ENCODE measurements at places on chromosomes 13 and 19.

GRCh38 chr13:23621316-23621645, 51.1 kb downstream of the TNFRSF19 start:
- DNase-seq, result no peak

- DNase-seq, result no peak
Measured at GRCh38 chr19:18648973-18649315, 12.1 kb downstream of the KLHL26 start.

DNA sequence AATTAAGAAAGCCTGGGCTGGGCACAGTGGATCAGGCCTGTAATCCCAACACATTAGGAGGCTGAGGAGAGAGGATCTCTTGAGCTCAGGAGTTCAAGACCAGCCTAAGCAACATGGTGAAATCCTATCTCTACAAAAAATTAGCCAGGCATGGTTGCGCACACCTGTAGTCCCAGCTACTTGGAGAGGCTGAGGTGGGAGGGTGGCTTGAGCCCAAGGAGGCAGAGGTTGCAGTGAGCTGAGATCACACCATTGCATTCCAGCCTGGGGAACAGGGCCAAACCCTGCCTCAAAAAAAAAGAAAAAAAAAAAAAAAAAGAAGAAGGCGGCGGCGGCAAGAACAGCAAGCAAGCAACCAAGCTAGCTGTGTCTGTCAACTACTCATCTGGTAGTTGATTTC, 26.7 kb downstream of the TSC22D1 start:
- DNase-seq, result no peak

GRCh38 chr13:75486146-75487062, 4.4 kb upstream of the TBC1D4 start:
- DNase-seq, result peak; percentile 52

DNA sequence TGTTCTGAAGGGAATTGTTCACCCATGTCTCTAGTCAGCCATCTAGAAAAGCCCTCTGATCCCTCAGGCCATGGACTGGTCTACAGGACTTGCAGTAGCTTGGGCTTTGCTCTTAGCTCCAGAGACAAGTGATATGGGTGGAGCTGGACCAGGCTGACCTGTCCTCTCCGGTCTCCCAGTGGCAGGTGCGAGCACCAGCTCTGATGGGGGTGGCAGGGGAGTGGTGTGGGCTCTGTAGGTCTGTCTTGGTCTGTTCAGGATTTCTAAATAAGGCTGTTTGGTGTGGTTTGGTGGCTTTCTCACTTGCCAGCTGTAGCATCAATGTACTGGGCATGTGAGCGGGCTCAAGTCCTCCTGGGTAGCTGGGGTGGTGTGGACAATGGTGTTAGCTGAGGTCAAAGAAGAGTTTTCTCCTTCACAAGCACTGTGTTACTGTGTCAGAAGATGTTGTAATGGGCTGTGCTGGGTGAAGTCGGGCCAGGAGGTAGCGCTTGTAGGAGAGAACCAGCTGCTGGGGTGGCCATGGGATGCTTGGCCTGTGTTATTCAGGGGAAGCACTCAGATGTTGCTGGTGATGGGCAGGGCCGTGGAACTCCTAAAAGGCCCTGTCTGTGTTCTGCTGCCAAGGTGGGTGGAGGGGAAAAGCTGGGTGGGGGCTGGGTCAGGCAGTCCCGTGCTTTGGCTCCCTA, 16.9 kb downstream of the GPC6 start:
- DNase-seq, result no peak

DNA sequence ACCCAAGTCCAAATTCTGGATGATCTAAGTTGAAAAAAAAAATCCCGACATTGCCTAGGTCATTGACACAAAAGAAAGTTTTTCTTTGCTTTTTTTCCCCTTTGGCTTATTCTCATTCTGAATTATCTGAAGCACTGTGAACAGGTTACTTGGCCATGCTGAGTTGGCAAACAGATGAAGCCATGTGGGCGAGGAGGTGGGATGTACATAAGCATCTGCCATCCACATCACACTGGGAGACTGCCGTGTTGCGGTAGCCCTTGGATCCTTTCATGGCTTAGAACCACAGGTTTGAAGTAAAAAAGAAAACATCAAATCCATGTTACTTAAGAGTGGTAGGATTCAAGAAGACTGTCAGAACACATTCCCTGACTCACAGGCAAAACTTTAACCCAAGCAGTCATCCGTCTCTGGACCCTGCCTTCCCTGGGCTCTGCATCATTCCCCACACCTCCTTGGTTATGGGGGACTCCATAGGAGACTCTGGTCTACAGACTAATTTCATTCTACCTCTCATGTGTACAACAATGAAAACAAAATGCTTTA, 242.5 kb upstream of the SERP2 start:
- no peak for DNase-seq

- DNase-seq, result no peak
Measured at GRCh38 chr13:20099319-20099718, 61.5 kb downstream of the GJA3 start.

DNA sequence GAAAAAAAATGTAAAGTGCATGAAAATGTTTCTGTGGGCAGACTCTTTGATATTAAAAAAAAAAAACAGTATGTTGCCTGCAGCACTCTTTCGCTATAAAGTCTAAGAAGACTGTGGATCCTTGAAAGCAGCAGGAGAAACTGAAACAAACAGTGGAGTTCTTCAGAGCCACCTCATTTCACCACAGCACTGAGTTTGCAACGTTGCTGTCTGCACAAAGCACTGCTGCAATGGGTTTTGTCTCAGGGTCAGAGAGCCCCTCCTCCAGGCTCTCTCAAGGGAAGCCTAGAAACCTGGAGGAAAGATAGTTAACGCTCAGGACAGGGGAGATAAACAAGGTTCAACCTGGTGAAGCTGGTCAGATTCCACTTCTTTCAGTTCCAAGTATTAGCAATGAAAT, 248.7 kb downstream of the EFNB2 start:
- DNase-seq, result no peak

DNA sequence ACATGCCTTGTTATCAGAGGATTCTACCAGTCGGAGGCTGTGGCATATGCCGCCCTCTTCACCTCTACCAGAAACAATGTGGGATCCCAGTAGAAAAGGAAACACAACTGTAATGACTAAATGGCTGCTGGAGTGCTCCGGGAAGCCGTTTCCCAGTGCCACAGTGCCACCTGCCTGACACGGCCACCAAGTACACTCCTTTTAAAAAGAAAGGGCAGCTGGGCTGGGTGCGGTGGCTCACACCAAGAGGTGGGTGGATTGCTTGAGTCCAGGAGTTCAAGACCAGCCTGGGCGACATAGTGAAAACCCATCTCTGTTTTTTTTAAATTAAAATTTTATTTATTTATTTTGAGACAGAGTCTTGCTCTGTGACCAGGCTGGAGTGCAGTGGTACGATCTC, 67.3 kb downstream of the TRPM4 start:
- no peak for DNase-seq

DNA sequence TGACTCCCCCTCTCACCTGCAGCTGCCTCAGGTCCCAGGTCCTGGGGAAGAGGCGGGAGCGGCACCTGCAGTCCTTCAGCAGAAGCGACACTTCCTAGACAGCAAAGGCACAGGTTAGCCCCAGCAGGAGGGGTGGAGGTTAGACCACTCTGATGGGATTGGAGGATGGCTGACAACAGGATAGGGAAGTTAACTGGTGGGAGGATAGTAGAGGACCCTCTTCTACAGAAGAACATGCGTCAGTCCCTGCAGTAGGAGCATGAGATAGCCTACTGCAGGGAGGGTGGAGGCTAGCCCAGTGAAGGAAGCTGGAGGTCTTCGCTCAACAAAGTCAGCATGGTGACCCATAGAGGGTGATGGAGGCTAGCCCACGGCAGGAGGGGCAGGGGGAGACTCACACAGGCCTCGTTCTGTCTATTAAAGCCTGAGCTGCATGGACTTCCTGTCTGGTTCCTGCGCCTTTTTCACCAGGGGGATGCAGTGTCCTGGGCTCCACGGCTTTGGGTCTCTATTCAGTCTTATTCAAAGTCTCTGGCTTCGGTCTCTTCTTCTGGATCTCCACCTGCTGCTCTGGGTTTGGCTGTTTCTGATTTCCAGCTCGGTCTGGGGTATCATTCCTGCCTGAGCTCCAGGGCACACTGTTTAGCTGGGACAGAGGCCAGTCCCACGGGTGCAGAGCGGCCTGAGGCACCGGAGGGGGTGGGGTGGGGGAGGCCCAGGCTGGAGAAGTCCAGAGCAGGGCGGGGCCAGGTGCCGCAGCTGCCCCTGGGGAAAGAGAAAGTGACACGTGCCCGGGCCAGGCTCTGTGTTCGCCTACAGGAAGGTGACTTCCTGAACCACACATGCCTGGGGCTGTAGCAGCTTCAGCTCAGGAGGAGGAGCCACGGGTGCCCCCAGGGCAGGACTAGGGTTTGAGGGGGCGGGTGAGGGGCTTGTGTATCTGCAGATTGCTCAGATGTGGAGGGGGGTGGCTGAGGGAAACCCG, 7.3 kb downstream of the IFNL3 start:
- DNase-seq, result peak; percentile 30

DNA sequence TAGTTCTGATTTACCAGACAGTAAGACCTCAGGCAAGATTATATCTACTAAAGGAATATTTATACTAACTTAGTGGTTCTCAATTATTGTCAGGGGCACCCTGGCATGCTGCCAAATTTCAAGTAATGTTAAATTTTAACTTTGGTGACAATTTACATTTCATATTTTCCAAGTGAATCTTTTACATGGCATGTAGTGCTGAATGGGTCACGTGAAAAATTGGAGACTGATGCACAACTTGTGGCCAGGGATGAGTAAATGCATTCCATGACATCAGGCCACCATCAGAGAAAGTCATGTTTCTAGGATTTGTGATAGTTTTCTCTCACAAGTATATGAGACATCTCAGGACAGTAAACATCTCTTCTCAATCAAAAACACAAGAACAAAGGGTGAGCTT, 202.6 kb upstream of the SOX21 start:
- DNase-seq, result no peak

DNA sequence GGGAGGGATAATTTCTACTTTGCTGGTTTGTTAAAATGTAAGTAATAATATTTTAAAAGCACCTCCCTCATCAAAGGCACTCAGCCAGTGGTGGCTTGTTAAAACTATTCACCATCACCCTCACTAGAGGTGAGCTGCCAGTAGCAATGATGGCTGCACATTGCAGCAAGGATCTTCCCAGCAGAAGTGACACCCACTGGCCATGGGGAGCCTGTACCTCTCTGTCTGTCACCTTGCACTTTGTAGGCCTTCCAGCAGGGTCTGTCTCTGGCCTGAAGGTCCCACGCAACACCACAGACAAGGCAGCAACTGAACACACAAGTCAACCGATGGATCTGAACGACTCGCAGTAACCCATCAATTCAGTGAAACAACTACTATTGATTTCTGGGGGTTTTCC, 47.3 kb upstream of the C13orf42 start:
- DNase-seq, result no peak

GRCh38 chr19:40355975-40356680, 7.6 kb downstream of the PLD3 start:
- no peak for DNase-seq

- DNase-seq, result no peak
Measured at GRCh38 chr19:7575434-7576040, 20.1 kb upstream of the CAMSAP3 start.

DNA sequence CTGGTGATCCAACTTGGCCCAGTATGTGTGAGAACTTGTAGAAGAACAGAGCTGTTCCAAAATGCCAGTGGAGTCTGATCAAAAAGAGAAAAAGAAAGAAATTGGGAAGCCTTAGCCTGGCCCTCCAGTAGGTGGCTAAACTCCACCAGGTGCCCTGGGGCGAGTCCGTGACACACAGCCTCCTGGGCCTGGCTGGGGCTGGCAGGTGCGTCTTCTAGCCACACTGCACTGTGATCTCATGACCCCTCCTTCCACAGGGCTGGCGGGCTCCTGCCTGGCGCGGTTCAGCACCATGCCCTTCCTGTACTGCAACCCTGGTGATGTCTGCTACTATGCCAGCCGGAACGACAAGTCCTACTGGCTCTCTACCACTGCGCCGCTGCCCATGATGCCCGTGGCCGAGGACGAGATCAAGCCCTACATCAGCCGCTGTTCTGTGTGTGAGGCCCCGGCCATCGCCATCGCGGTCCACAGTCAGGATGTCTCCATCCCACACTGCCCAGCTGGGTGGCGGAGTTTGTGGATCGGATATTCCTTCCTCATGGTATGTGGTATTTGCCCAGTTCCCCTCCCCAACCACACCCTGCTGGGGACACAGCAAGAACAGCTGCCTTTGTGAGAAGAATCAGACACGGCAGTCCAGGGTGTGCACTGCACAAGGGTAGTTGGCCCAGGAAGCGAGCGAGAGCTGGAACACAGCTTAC, 53.7 kb downstream of the RAB20 start:
- no peak for DNase-seq

DNA sequence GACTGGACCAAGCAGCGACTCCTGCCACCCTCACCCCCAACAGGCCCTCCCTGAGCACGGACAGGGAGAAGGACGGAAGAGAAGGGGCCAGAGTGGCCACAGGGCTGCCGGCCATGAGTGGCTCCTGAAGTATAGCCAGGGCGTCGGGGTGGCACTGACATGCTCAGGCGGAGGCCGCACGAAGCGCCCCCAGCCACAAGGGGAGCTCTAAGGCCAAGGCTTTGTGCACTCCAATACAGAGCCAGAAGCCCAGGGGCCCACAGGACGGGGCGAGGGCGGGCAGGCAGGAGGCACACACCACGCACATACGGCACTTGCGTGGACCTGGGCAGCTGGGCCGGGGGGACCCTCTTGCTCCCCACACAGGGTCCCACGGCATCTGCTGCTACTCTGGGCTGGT, 52.0 kb downstream of the KLF2 start:
- no peak for DNase-seq

GRCh38 chr19:56094449-56094848, 26.6 kb downstream of the ZNF787 start:
- no peak for DNase-seq

DNA sequence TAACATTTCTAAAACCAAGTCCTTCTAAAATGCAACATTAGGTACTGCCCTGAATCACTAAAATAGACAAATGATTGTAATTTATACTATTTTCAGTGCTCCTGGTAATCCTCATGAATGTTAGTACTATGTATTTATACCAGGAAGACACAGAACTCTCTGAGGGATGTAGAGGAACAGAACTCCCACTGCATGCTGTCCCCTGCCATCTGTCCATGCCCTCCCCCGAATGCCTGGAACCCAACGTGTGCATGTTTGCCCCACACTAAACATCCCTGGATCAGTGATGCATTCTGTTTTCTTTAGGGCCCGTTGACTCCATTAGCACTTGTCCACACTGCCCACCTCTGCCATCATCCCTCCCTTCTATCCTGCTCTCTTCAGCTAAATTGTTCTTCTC, 26.5 kb downstream of the ENOX1 start:
- DNase-seq, result no peak

GRCh38 chr13:32272021-32272683, 43.0 kb downstream of the ZAR1L start:
- DNase-seq, result no peak

GRCh38 chr13:49218493-49219051, 1.6 kb upstream of the MLNR start:
- no peak for DNase-seq

GRCh38 chr13:60220072-60220471, 56.3 kb upstream of the DIAPH3 start:
- DNase-seq, result no peak

DNA sequence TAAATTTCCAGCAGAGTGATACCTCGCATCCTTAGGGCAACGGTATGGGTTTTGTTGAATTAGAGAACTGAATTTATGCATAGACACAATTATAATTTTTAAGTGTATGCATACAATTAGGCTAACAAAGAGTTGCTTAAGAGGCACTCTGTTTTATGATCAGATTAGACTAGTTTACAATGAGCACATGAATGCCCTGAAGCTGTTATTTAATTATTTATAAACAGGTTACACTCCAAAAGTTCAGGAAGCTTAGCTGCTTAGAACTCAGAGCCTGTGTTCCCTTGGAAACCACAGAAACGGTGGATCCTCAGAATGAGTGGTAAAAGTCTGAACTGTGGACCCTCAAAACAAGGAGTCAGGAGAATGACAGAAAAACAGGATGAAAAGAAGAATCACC, 72.5 kb upstream of the FBXL3 start:
- DNase-seq, result no peak

Measured in CMK (cell line).